ENCODE measurements at places on chromosomes 13 and 19.

DNA sequence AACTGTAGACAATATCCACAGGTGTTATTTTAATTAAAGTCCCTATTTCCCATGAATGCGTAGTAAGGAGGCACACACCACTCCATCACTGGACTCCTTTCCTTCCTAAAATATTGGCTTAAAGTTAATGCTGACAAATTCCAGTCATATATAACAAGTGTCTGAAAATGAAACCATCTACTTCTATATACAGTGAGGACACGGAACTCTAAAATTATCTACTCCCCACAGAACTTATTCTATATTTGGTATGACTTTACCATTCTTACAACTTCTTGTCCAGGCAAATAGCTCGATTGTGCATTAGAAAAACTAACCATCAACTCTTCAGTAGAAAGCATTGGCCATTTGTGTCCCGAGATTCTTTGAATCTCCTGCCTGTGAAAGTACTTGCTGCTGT, 1560.2 kb downstream of the EFNB2 start:
- DNase-seq, result no peak

- DNase-seq, result no peak
Measured at GRCh38 chr19:5489551-5489950, 34.3 kb downstream of the ZNRF4 start.

- DNase-seq, result no peak
Measured at GRCh38 chr13:112467236-112467635, 91.1 kb downstream of the SPACA7 start.

DNA sequence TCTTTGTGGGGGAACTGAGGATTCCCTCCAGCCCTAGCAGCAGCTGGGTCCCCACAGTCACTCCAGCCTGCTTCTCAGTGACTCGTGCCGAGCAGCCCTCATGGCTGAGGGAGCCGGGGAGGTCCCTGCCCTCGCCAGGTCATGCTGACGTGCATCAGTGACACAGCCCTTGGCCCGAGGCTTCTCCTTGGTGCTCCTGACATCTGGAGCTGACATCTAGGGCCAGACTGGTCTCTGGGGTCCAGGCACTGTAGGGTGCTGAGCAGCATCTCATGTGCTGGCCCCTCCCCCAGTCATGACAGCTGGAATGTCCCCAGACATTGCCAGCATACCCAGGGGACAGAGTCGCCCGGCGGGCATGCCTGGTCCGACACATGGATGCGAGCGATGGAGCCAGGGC, 14.4 kb downstream of the COMP start:
- DNase-seq, result no peak

- DNase-seq, result no peak
Measured at GRCh38 chr13:95955255-95955654, 97.9 kb downstream of the UGGT2 start.

DNA sequence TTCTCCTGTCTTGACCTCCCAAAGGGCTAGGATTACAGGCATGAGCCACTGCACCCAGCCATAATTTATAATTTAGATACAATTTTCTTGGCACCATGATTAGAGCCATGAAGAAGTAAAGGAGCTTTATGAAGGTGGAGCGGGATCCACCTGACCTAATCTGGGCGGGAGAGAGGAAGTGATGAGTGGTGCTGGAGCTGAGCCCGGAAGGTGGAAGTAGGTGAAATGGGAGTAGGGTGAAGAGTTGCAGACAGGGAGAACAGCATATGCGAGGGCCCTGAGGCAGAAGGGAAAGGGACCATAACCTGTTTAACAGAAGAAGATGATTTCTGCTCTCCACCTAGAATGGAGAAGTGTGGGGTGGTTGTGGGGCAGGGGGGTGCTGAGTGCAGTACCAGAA, 4.2 kb downstream of the BLOC1S3 start:
- DNase-seq, result no peak

Measured in G401 (cell line).